ENCODE measurements at places on chromosomes 13 and 19. TPM values are rescaled to one million over a fixed set of nuclear protein-coding genes. Genes with fewer than 3 reads are reported as not detected.

GRCh38 chr13:98584668-98585397 is 7.9 kb upstream of the STK24 start:
- DNase-seq: no peak

The S1PR5 gene
- polyA plus RNA-seq: 0.84 TPM

DNA sequence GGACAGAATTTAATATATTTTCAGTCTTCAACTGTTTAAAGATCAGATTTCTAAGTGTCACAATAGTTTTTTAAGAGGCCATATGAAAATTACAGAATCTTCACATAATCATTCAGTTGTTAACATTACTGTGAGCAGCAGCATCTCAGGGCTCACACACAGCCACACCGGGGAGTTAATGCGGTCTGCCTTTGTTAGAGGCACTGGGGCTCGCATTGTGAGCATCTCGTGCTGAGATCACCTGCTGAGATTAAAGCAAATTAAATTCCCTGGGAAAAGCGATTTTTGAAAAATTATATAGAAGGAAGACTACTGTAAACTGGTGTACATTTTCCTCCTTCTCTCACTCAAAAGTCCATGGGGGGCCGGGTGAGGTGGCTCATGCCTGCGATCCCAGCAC is 16.6 kb downstream of the GPR12 start:
- no peak for DNase-seq

The LRRC63 gene
- 0.17 TPM for polyA plus RNA-seq

GRCh38 chr19:43699506-43700394 is 16.1 kb upstream of the IRGC start:
- DNase-seq: peak; percentile 80

GRCh38 chr19:4455719-4456475 is 1.7 kb downstream of the UBXN6 start:
- peak; percentile 85 for DNase-seq

The PDX1 gene
- polyA plus RNA-seq: not detected

- DNase-seq: no peak
Observed at GRCh38 chr13:41563341-41563983, 106.1 kb downstream of the RGCC start.

DNA sequence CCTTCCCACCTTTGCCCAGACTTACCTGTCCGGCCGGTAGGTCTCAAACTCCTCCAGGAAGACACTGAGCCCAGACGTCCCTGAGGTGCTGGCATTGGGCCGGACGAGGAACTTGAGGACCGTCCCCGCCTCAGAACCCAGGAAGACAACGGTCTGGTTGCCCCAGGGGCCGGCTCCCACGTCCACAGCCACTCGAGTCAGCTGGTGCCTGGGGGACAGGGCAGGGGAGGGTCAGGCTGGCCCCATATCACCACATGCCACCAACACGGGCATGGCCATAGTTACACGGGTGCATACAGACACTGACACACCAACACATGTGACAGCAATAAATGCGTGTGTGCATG is 8.4 kb upstream of the LRG1 start:
- DNase-seq: no peak

The MTIF3 gene
- polyA plus RNA-seq: 130 TPM

- DNase-seq: no peak
Observed at GRCh38 chr19:57269515-57270250, 10.6 kb upstream of the ZNF460 start.

GRCh38 chr19:49635530-49636232 is 4.3 kb downstream of the RRAS start:
- no peak for DNase-seq

The ATP4A gene
- polyA plus RNA-seq: not detected

GRCh38 chr19:1102407-1103131 is 1.2 kb upstream of the GPX4 start:
- DNase-seq: peak; percentile 62

Data from kidney (tissue), 22 donors.